ENCODE measurements at places on chromosomes 7 and 10.
A peak's percentile ranks its signal among the peaks of the same experiment; 100 is the strongest.

DNA sequence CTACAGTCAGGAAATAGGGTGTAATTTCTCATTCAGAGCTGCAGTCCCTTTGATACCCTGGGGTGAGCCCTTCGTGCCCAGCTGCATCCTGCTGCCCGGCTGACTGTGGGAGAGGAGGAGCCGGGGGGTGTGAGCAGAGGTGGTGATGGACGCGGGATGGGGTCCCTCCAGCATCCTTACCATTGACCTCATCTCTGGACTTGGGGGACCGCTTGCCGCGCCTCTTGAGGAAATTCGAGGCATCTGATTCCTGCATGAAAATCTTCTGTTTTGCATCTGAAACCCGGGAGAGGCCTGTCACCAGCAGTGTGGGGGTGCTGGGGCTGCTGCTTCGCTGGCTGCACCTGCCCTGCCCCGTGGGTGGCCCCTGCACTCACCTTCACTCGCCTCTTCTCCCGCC, 816 bp downstream of the UCMA start:
- no peak for DNase-seq

DNA sequence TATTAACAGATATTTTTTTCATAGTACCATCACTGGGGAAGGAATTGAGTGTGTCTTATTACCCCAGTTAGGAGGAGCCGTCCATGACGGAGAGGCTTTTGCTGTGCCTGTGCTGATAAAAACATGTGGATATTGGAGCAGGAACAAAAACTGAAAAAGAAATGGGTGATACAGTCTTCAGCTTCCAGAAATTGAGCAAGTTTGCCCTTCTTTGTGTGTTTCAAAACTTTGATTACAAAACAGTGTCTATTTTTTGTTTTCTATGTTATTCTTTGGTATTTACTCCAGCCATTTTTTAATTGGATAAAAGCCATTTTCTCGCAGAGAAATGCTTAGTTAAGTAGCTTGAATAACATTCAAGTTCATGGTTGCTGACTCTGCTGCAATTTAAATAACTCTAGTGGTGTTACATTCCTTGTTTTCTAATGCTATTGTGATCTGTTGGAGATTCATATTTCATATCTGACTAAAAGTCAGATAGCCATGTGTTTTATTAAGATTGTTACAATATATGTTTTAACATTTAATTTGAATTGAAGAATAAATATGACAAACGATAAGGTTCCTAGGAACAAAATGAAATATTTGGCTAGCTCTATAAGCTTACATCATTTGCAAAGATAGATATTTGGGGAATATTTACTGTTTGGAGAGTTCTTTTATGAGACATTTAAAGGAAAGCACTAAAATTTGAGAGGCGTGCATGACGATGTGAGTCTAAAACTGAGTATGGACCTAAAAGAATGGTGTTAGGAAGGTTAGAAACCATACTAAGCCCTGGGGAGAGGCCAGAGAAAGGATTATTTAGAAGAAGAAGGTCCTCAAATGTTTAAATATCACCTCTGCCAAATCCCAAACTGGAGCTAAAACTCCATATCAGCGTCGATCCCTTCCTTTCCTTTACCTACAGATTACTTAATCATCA, 747.3 kb upstream of the CELF2 start:
- no peak for DNase-seq

DNA sequence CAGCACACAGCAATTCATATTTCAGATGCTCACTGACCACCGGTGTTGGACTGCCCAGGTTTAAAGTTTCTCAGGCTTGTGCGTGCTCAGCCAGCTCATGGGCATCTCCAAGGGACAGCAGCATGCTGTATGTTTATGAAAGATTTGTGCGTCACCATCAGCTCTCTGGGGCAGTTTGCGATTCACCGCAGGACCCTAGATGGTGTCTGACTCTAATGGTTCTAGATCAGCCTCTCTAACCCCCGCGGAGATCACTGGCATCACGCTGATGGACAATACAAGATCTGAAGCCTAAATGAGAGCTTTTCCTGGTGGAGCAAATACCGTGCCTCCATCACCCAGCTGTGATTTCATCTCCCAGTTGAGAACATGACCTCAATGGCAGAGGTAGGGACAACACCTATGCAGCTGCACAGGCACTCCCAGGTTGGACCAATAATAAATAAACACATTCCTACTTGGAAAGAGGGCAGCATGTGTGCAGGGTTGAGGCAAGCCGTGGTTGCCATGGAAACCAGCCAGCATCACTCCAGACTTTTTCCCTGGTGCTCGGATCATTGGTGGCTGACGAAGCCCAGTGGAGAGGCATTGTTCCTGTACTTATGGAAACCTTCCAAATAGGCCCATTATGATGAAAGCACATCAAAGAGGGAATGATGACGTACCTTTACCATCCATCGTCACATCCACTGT, 253.6 kb downstream of the KCNMA1 start:
- DNase-seq, result no peak

GRCh38 chr7:101816595-101817470, 593 bp upstream of the CUX1 start:
- DNase-seq, result no peak

DNA sequence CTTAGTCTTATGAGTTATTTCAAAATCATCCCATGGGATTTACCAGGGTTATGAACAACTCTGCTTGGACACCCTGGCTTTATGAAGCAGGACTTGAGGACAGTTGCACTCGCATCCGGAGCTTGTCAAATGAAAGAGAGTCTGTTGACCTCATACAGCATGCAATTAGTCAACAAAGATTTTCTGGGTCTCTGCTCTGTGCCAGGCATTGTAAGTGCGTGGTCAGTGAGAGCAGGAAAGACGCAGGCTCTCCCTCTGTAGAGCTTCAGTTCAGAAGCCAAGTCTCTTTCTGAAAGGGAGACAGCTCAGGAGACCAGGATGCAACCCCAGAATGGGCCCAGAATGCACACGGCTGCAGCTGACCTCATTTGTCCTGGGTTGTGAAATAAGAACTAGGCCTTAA, 45.5 kb upstream of the DMBT1 start:
- DNase-seq, result no peak

DNA sequence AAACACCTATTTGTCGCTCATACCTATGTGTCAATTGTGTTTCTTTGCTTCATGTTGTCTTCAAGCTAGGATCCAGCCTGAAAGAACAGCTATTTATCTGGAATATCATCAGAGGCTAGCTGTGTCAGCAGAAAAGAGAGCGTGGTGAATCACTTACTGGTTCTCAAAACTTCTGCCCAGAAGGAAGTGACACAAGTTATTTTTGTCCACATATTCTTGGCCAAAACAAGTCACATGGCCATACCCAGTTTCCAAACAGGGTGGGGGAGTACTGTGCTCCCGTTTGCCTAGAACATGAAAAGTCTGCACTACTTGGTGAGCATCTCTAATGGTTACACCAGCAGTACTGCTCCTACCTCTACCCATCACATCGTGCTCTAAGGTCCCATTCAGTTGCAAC, 160.9 kb upstream of the CSTF2T start:
- no peak for DNase-seq

DNA sequence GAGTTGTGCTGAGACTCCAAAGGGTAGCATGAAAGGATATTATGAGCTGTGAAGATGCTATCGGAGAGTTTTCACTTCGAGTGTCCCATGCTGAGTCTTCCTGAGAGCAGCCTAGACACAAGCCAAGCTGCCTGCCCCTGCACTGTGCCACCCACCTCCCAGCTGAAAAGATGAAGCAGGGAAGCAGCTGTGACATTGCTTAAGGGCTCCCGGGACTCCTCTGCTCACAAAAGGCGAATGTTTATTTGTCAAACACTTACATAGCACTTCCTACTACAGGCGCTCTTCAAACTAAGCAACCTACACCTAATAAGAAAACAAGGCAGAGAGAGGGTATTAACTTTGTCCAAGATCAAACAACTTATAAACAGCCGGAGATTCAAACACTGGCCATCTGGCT, 95.6 kb downstream of the OSBPL3 start:
- no peak for DNase-seq

DNA sequence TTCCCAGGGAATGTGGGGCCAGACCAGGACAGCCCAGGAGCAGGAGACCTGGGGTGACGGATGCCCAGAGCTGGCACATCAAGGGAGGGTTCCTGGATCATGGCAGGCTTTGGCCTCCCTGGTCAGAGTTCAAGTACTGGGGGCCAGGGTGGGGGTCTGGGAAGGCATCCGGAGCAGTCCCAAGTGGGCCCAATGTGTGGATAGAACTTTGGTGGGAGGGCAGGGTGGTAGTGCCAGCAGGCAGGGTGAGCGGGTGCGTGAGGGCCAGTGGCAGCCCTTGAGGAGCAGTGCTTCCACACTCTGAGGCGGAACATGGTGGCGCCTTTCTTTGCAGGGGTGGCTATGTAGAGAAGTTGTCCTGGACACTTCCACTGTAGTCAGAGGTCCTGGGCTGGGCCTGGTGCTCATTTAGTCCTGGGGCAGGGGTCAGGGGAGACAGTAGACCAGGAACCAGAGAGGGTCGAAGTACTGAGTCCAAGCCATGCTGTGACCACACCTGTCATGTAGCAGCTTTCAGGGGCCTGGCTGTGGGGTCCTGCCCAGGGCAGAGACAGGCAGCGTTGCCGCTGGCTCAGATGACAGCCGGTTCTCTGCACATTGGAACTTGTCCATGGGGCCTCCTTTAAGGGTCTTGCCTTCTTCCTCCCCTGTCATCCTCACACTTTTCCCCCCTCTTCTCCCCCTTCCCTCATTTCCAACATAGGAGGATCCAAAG, 22.2 kb upstream of the CSGALNACT2 start:
- DNase-seq, result no peak

DNA sequence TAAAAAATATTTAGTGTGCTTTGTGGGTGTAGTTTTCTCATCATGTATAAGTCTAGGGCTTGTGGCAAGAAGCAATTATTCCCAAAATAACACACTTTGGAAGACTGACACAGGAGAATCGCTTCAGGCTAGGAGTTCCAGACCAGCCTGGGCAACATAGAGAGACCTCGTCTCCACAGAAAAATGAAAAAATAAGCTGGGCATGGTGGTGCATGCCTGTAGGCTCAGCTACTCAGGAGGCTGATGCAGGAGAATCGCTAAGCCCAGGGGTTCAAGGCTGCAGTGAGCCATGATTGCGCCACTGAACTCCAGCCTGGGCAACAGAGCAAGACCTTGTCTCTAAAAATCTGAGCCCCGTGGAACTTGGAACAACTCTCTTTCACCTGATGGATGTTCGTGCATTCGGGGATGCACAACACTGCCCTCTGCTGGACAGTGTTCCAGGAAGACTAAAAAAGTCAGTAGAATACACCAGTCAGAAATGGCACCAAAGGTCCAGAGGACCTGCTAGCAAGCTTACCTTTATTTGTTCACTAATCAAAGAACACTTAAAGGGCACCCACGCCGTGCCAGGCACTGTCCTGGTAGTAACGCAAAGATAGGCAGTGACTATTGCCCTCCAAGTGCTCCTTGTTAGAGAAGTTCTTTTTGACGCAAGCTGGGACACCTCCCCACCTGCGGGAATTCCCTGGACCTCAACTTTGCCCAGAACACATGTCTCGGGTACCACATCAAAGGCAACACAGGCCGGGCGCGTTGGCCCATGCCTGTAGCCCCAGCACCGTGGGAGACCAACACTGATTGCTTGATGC, 81.9 kb upstream of the CALN1 start:
- peak; percentile 46 for DNase-seq

DNA sequence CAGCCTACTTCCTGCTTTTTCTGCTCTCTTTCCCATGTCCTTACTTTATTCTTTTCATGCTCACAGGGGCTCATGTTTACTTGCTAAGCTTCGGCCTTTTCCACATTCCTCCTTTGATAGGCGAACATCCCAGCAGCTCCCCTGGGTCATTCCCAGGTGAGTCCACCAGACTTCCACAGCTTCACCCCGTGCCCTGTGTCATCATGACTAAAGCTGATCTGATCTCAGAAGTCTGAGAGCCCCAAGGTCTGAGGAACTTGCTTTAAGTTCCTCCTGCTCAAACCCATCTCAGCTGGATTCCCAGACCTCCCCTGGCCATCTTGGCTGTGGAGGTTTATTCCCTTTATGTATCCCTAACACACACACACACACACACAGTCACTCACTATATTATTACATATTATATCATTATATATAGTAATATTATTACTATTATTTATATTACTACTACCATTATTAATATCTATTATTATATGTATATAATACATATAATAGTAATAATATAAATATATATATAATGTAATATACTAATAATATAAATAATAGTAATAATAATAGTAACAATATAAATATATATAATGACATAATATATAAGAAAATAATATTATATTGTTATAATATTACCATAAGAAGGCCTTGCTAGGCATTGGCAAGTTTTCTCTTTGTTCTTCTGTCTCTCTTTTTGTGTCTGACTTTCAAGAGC, 295.9 kb downstream of the PTEN start:
- DNase-seq, result no peak

GRCh38 chr10:52633266-52633665, 139.3 kb downstream of the MBL2 start:
- DNase-seq, result no peak

- peak; percentile 52 for DNase-seq
These were observed at the start of gene ICA1 for GRCh38 chr7:8261711-8262695. Gene ICA1 (minus strand): TSS chr7:8262167. CDS start chr7:8235926, 26,241 bp downstream.

DNA sequence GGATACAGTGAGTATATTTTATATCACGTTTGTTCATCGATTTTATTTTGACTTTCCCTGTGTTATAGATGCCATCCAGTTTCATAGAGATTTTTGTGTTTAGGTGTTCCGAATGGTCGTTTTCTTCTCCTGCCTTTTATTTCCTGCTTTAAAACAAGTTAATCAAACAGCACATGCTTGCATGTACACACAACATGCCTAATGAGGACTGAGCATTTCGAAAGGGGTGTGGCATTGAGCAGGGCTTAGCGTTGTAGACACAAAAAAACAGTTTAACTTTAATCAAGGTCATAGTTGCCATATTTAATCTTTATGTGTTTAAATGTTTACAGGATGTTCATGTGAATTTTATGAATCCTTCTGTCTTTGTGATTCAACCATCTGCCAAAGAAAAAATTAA, 430.5 kb upstream of the GALNT17 start:
- DNase-seq, result no peak

DNA sequence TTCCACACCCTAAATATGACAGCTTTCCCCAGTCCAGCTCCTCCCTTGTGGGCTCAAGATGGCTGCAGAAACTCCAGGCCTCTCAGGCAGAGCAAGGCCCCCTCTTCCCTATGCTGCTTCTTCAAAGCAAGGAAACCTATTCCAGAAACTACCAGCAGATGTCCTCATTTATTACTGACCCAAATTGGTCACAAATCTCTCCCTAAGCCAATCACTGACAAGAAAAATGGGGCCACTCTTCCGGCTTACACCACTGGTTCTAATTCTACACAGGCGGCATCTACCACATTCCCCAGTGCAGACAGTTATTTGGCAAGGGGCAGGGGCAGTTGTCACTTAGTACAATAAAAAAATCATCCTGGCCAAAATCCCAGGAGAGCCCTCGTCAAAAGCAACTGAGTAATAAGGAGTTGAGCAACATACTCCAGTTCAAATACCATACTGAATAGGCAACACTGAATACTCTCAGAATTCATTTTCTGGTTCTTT, 150.4 kb downstream of the SFMBT2 start:
- peak; percentile 56 for DNase-seq

GRCh38 chr7:504221-505111, 15.2 kb downstream of the PDGFA start:
- no peak for DNase-seq

DNA sequence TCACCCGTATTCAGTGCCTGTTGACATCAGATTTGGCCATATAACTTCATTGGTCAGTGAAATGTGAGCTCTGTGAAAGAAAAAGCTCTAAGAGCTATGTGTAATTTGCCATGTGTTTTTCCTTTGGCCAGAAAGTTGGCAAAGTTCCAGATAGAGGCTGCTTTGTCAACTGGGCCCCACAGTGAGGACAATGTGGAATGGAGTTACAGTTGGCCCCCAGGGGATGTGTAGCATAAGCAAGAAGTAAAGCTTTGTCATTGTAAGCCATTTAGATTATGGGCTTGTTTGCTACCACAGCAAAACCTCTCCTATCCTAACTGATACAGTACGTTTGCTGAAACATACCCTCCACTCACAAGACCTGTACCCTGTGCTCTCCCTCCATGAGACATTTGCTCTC, 119.1 kb upstream of the HABP2 start:
- DNase-seq, result no peak

Measured in renal cortex interstitium (tissue), 15 donors.